ENCODE measurements at places on chromosomes 6 and 20.

DNA sequence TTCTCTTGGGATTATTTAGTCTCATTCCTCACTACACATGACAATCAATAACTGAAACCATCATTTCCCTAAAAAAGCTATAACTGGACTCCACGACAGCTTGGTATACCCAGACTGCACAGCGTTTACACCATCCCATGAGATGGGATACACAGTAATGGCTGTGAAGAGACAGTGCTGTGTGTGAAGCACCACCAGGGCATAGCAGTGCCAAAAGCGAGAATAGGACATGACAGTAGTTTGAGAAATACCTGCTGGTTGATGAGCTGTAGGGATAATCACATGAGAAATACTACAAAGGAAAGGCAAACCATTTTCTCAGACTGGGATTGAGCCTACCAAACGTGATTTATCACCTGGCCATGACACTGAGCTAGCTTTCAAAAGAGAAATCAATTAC lies 22.4 kb upstream of the LYRM2 start:
- no peak for DNase-seq

DNA sequence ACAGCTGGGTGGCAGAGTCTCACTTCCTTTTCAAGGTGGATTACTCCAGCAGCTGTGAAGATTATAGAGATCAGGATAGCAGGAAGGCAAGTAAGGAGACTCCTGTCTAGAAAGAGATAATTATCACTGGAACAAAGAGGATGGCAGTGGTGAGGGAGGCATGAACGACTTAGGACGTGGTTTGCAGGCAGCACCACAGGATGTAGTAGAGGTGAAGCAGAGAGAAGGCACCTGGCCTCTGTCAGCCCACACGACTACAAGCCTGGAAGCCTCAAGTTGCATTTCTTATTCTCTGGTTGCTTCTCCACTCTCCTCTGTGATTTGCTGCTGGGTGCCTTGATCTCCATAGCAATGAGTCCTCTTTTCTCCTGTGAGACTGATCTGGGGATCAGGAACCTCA lies 62.7 kb downstream of the TSHZ2 start:
- no peak for DNase-seq

- no peak for DNase-seq
Observed at GRCh38 chr20:8132484-8133309, 631 bp downstream of the PLCB1 start.

DNA sequence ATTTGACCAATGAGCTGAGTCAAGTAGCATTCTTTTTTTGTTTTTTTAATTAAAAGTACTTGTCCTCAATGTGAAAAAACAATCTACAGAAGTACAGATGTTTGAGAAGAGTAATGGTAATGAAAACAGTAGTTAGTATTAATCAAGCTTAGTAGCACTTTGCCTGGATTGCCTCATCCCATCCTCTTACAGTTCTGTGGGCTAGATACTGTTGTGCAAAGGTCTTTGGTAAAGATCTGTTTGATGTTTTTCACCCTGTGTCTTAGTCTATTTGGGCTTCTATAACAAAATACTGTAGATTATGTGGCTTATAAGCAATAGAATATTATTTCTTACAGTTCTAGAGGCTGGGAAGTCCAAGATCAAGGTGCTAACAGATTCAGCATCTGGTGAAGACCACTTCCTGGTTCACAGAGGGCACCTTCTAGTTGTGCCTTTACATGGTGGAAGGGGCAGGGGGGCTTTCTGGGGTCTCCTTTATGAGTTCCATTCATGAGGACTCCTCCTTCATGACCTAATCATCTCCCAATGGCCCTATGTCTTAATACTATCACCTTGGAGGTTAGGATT lies 84.3 kb downstream of the SHLD1 start:
- DNase-seq, result no peak
